ENCODE measurements at places on chromosomes 6 and 20. TPM values are rescaled to one million over a fixed set of nuclear protein-coding genes. Genes with fewer than 3 reads are reported as not detected.

- H3K4me1 ChIP-seq, result no peaks in the 10 kb centered on the region
- no peak overlapping the region for H3K27ac ChIP-seq
These were observed 77.1 kb upstream of the CDYL start for GRCh38 chr6:4698901-4699659.

CALHM5 gene
- total RNA-seq, result 0.71 TPM

- peak overlapping the region; percentile 91 for H3K4me3 ChIP-seq
- peaks cover 9% of the 10 kb centered on the region for H3K4me1 ChIP-seq
- peak overlapping the region; percentile 86 for H3K27ac ChIP-seq
- DNase-seq, result no peak
These were observed 1.3 kb upstream of the LZTS3 start for GRCh38 chr20:3174442-3175261.

DNA sequence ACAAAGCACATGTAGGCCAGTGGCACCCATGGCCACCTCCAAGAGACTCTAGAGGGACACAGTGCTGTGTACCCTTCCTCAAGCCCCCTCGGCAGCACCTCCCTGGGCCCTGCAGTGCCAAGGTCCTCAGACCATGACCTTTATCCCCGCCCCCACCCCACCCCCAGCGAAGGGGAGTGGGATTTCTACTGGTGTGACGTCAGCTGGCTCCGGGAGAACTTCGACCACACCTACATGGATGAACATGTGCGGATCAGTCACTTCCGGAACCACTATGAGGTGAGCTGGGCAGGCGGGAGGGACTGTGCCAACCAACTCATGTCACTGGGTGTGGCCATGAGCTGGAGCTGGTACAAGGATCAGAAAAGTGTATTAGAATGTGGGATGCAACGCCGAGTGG, 38.0 kb downstream of the TTLL9 start:
- H3K4me3 ChIP-seq, result no peak overlapping the region
- no peaks in the 10 kb centered on the region for H3K4me1 ChIP-seq
- no peak for DNase-seq
- H3K27me3 ChIP-seq, result no peaks in the 10 kb centered on the region

HAO1 gene
- not detected for total RNA-seq

DNA sequence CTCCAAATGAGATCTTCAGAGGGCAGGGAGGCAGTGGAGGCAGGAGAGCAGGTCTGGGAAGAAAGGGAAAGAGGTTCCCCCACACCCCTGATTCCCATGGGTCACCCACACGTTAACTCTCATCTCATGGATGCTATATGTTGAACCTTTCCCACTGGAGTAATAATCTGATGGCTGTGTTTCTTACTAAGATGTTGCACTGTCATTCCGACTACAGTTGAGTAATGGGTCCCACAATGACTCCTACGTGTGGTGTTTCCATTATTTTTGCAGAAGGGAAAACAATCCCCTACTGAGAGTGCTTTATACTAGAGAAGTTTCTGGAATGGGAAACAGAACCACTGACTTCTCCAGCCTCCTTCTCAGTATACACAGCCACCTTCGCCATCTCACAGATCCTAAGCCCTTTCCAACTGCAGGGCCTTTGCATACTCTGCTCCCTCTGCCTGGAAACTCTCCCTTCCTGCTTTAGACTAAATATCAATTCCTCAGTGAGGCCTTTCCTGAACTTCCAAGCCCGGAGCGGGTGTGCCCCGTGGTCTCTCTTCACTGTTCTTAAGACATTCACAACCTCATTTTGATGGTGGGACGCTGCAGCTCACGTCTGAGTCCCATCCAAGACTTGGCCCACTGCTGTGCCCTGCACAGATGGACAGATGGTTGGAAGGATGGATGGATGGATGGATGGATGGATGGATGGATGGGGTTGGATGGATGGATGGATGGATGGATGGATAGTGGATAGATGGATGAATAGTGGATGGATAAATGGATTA, 238.6 kb upstream of the PMEPA1 start:
- H3K36me3 ChIP-seq, result no peaks in the 10 kb centered on the region
- H3K4me1 ChIP-seq, result no peaks in the 10 kb centered on the region
- no peak overlapping the region for H3K4me3 ChIP-seq
- no peak overlapping the region for H3K27ac ChIP-seq

RNF217 gene
- total RNA-seq, result 32.1 TPM

DNA sequence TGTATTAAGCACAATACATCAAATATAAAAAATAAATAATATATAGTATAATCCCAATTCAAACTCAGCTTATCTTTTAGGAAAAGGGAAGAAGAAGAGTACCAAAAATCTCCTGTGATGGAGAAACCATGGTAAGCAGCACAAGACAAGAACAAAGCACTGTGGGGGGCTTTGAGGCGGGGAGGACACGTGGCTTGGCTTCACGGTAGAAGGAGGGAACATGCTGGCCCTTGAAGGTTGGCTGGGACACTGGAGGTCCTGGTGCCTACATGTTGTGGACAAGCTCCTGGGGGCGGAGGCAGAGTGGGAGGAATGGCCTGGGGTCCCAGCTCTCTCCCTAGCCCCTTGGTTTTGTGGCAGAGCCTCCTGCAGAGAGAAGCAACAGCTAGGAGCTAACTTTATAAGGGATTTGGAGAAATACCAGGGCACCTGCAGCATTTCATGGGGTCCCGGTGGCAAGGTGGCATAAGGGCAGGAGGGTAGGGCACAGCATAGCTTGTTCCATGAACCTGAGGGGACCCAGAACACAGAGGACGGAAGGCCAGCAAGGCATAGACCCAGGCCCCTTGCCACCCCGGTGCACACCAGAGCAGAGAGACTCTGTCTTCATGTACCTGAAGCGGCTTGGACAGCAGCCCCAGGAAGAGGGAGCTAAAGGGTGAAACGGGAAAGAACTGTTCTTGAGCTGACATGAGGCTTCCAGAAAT, 72.0 kb downstream of the LY86 start:
- H3K27ac ChIP-seq, result no peak overlapping the region
- no peaks in the 10 kb centered on the region for H3K4me1 ChIP-seq
- H3K27me3 ChIP-seq, result no peaks in the 10 kb centered on the region

Data from thyroid gland (tissue), 4 donors.